Left hindlimb (tissue), 1 donor: ENCODE measurements at places on chromosomes 6 and 20.

GRCh38 chr20:13744352-13744751 is 40.4 kb downstream of the ESF1 start:
- no peak for DNase-seq

DNA sequence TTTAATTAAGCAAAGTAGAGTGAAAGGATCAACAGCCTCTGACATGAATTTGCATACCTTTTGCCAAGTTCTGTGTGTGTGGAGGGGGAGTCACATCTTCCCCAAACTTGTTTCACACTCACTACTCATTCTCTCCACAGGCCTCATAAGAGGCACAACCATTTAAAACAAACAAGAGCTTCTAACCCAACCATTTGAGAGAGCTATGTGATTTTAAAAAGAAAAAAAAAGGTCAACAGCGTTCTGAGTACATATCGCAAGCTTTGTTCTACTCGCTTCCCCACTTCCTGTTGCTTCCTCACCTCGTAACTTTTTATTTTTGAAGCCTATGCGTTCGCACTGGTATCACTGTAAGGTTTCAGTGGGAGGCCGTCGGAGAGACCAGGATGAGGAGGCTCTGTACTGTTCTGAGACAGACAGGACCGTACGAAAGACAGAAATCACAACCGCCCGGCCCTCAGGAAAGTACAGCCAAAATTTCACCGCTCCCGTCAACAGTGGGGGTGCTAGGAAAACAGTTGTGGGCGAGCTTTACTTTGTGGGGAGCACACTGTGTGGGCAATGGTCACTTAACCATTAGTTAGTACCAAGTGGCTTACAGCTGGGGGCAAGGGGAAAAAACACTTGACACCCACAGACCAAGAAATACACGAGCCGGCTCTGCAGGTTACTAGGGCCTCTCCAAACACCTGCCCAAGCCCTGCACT is 61.3 kb downstream of the TRERF1 start:
- no peak for DNase-seq

GRCh38 chr6:126529637-126530362 is 189.9 kb downstream of the CENPW start:
- DNase-seq = no peak

DNA sequence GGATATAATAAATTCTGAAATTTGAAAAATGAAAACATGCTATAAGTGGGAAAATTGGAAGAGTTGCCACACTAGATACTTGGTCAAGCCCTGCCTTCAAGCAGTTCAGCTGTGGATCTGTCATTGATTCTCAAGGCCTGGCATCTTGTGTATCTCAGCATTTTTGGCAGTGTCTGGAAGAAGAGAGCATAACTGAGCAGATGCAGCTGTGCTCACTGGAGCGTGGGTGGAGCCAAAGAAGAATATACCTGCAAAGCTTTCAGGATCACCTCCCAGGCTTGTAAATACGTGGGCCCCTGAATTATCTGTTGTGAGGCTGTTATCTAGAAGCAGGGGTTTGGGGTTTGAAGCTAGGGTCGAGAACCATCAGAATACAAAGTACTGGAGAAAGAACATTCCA is 31.3 kb upstream of the CHD6 start:
- no peak for DNase-seq

DNA sequence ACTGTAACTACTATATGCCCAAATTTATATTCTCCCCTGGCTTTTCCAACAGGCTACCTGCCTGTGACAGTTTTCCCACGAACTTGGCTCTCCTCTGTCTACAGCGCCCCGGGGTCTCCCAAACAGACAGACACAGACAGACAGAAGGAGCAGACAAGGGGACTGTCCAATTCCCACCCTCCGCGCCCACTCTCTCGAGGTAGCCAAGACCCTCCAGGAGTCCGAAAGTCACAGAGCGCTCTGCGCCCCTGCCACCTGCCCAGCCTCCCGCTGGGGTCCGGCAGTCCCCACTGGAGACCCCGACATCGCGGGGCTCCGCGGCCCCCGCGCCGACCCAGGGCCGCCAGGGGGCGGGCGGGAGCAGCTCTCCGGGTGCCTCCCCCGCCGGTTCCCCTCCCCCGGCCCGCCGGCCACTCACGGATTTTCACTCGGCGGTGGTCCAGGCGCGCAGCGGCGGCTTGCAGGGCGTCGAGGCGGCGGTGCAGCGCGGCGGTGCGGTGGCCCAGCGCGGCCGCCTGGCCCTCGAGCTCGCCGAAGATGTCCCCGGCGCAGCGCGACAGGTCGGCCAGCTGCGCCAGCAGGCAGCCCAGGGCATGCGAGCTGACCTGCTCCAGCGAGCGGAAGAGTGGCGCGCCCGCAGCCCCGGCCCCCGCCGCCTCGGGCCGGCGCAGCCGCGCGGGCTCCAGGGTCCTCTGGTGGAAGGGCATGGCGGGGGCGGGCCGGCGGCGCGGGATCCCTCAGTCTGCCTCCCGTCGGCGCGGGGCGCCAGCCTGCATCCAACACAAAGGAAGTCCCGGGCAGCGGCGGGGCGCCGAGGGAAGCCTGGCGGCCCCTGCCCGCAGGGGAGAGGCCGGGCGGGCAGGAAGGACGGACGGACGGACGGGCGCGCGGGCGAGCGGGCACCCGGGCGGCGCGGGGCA is 81.3 kb upstream of the CCDC28A start:
- peak; percentile 82 for DNase-seq

DNA sequence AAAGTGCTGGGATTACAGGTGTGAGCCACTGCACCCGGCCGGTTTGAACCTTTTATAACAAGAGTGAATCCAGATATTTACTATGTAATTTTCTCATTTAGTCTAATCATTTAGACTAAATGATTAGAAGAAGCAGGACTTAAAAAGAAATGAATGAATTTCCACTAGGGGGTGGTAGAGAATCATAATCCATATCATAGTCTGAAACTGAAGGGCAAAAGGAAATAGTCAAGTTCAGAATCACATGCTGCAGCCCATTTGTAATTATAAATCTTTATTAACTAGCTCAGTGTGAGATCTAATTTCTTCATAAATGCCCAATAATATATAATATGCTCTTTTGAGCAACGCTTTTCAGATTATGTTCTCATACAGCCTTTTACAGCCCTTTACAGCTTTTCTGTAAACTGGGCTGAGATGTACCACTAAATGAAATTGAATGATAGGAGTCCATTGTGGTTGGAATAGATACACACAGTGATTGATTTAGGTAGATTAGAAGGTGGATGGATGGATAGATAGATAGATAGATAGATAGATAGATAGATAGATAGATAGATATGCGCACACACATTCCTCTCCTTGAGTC is 31.8 kb downstream of the PSMB9 start:
- no peak for DNase-seq

DNA sequence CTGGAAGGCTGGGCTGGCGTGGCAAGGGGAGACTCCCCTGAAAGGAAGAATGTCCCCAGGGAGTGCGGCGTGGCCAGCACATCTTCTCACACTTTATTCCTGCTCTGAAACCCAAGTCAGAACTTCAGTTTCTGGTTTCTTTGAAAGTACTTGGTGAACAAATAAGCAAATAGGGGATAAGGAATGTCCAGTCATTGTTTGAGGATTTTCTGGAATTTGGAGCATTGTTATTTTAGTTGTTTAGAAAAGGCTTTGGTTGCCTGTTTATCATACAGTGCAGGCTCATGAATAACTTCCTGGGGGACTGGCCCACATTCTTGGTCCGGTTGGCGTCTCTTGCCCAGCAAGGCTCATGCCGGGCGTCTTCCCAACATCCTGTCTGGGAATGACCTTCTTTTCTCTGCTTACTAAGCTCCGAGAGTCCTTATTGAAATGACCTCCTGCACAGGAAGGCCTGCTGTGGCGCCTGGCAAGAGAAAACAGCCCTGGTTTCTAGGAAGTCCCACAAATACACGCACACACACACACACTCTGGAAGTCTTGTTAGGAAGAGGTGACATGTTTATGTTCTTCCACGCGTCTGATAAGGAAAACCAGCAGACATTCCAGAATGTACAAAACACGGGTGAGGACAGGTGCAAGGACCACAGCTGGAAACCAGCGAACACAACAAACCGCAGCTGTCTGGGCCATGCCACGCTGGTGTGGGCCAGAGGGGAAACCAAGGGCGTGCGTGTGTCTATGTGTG is 71.9 kb downstream of the TMEM170B start:
- peak; percentile 45 for DNase-seq

DNA sequence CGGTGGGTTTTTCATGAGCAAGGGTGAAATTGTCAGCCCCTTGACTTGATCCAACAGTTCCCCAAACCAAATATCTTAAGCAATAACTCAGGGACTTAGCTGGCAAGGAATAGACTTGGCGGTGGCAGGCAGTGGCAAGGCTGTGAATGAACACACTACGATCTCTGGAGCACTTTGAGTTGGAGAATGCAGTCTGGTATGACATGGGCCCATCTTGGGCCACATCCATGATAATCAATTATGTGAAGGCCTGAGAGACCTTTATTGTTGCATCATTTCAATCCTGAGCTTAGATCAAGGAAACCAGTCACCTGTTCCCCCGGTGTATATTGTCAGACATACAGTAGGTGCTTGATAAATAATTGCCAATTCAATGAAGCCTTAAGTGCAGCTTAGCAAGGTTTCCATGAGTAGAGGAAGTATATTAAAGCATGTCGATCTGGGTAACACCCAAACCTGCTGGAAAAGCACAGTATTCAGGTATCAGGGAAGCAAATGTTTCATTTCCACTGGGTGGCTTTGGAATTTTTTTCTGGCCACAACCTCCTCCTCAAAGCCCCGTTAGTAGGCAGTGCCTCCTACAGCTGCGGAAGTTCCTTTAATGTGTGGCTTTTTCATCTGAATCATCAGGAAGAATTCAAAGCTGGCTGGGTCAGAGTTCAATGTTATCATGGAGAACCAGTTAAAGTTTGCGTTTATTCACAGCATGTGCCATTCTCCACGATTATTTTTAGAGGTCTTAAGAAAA is 10.2 kb downstream of the CASS4 start:
- DNase-seq = no peak

DNA sequence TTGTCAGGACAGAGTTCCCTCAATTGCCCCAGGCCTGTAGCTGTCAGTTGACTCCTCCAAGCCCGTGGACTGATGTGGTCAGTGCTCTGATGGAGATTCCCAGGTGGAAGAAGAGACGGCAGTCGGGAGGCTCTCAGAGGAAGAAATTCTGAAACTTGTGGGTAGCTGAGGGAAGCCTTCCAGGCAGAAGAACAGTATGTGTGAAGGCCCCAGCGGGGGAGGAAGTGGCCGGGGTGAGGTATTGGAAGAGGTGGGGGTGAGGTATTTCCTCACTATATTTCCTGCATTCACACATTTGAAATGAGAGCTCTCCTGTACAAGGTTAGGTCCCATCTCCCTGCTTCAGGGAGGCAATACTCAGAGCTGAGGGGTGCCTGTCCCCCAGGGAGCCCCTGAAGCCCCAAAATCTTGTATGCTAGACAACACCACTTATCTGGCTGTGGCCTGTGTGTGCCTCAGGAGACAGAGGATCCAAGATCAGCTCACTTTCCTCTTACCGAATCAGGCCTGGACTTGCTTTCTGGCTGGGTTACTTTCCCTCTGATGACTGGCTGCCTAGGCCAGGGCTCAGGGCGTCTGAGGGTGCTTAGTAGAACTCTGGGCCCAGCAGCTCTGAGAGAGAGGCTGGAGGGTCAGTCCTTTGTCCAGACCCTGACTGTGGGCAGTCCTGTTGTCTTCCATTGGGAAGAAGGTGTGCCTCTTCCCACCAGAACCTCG is 49.3 kb upstream of the MYL9 start:
- DNase-seq = no peak

DNA sequence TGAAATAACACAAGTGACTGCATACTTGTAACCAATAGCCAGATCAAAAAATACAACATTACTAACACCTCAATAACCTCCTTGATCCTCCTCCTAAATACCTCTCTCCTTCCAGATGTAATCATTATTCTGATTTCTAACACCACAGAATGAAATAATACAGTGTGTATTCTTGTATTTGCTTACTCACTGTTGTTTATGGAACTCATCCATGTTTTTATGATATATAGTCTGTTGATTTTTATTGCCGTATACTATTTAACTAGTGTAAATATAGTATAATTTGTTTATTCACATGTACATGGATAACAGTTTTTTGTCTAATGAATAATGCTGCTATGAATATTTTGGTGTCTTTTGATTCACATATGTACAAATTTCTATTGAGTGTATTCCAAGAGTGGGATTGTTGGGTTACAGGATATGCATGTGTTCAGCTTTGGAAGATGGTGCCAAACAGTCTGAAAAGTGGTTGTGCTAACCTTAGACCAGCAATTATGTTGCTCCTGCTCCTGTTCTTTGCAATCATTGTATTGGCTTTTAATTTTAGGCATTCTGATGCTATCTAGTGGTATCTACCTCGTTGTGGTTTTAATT is 11.5 kb downstream of the TTK start:
- no peak for DNase-seq

- DNase-seq = peak; percentile 66
These were observed 20.7 kb upstream of the TRIM27 start for GRCh38 chr6:28944412-28944865.

- DNase-seq = no peak
These were observed 138.3 kb downstream of the FLRT3 start for GRCh38 chr20:14199111-14199510.

DNA sequence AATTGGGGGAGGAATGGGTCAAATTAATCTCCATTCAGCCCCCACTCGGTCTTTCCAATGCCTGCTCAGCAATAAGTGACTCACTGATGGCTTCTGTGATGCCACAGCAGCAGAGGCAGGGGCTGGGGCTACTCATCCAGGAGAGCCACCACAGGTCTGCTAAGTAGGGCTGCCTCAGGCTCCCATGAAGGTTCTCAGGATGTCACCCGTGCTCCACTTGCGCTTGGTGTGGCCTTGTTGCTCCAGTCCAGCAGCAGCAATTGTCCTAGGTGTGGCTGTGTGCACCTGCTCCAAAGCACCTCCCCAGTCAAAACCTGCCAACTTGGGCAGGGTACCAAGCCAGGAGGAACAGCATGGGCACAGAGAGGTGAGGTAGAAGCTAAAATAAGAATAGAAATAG is 627 bp upstream of the LY6G6C start:
- DNase-seq = no peak

- no peak for DNase-seq
These were observed 2.2 kb upstream of the LRRN4 start for GRCh38 chr20:6055981-6056569.

DNA sequence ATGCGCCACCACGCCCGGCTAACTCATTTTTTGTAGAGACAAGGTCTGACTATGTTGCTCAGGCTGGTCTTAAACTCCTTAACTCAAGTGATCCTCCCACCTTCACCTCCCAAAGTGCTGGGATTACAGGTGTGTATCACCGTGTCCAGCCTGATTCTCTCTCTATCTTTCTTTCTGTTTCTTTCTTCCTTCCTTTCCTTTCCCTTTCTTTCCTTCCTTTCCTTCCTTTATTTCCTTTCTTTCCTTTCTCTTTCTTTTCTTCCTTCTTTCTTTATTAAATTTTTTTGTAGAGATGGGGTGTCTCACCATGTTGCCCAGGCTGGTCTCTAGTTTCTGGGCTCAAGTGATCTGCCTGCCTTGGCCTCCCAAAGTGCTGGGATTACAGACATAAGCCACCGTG is 38.7 kb upstream of the MTHFD1L start:
- no peak for DNase-seq

DNA sequence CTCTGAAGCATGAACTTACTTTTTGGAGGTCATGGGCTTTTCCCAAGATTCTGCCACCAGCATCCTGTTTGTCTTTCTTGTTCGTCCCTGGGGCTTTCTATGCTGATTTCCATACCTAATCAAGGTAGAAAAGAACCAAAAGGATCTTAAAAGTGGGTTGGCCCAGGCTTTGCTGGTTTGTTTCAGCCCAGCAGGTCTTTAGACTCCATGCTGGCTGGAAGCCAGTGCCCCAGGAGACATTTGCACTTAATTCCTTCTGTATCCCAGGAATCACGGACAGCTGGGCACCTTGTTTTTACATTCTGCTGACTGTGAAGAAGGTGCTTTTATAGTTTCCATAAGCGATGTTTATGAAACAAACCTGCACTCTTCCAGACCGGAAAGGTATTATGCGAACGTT is 195.9 kb downstream of the CDH4 start:
- DNase-seq = no peak

- DNase-seq = no peak
These were observed 4.6 kb upstream of the GJB7 start for GRCh38 chr6:87333591-87334181.
